Immature natural killer cell (primary cell): ENCODE measurements at places on chromosomes 4 and X.

GRCh38 chrX:123871309-123871708, 11.5 kb downstream of the XIAP start:
- DNase-seq = no peak

GRCh38 chr4:125159001-125159400, 155.8 kb upstream of the FAT4 start:
- no peak for DNase-seq

DNA sequence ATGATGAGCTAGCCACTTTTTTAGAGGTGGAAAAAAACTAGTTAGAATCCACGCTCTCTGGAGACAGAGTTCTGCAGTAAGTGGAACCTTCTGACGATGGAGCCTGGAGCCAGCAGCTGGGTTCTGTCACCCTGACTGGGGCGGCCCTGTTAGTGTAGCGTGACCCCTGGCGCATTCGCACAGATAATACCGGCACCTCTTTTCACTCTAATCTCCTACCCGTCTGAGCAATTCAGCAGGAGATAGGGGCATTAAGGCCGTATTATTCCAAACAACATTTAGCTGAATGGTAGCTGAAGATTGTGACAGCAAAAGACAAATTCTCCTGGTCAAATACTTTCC, 292.6 kb downstream of the FBXO8 start:
- DNase-seq = no peak

- DNase-seq = no peak
Observed at GRCh38 chr4:177450426-177451107, 8.3 kb upstream of the AGA start.

DNA sequence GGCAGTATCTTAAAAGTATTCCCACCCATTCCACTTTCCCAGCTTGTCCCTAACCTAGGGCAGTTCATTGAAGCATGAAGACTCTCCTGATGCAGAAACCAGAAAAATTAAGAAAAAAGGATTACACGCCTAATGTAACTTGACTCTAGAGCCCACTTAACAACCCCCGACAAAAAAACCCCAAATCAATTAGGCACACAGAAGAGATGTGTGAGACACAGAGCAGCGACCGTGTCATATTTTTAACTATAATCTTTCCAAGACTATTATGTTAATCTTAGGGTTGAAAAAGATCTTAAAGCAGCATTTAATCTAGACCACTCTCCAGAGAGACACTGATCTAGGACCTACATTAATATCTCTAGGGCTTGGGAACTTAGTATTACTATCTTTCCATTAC, 1.3 kb downstream of the YTHDC1 start:
- DNase-seq = no peak
